ENCODE measurements at places on chromosomes 11 and 22.

DNA sequence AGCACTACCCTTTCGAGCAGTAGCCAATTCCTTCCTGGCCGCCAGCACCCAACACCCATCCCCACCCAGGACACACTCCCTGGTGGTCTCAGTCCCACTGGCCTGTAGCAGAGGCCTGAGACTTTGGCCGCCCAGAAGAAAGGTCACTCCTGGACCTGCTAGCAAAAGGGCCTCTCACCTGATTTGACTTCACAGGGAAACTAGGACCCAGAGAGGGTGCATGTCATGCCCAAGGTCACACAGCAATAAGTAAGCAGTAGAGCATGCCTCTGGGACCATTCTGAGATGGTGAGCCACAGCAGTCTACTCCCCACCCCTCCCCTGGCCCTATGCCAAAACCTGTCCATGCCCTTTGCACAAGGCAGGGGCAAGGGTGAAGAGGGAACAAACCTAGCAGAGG is 7.3 kb downstream of the ARRB1 start:
- DNase-seq = no peak

DNA sequence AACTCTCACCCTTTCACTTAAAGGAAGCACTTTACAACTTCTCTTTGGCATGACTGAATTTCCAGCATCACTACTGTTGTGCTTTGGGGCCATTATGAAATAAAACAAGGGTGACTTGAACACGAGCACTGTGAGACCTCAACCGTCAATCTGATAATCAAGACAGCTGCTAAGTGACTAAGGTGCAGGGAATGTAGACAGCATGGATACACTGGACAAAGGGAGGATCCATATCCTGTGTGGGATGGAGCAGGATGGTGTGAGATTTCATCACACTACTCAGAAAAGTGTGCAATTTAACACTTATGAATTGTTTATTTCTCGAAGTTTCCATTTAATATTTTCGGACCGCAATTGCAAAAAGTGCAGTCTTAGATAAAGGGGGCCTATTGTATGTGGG is 16.1 kb upstream of the EXPH5 start:
- no peak for DNase-seq

- no peak for DNase-seq
These were observed 4.0 kb downstream of the CARNS1 start for GRCh38 chr11:67419325-67420049.

DNA sequence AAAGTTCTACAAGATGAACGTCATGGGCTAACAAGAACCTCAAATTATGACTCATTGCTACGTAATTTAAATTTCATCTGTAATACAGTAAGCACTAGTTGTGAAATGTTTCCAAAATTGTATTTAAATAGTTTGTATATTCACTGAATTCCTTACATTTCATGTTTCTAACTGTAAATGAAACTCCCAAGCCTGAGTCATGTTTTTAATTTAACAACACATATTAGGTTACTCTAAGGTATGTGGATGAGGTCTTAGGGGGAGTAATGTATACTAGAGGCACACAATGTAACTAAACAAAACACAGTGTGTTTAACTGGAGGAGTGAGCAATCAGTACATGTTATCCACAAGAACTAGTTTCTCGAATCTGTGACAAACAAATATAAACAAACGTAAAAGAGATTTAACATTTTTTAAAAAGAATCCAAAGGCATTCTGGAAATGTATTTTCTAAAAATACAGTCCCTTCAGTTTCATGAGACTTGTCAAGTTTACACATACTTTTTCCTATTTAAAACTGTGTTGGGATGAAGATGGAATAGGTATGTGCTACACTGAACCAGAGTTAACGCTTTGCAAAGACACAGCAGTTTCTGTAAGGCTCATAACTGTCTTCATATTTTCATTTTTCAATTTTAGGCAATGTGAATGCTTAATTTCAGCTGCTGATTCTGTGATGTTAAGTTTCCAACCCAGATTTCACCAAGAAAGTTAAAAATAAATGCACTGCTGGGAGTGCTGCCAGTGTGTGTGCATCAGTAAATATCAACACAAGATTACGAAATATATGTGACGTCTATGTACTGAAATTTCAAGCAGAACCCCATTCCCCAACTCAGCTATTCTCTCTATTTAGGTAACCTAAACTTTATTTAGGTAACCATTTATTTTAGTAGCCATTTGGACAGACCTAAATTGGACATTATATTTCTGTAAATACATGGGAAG is 52.6 kb downstream of the PITPNB start:
- DNase-seq = no peak

DNA sequence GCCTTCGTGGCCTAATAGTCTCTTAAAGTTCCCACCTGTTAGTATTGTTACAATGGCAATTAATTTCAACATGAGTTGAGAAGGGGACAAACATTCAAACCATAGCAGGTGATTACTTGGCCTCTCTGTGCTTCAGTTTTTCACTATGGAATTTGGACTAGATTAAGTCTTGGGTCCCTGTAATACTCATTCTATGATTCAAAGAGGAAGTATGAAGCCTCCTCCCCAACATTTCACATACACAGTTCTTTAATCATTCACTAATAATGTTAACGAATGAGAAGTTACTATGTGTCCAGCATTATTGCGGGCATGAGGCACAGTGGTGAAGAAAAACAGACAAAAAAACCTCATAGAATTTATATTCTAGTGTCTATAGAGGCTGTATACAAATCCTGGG is 19.9 kb upstream of the USP47 start:
- DNase-seq = no peak

DNA sequence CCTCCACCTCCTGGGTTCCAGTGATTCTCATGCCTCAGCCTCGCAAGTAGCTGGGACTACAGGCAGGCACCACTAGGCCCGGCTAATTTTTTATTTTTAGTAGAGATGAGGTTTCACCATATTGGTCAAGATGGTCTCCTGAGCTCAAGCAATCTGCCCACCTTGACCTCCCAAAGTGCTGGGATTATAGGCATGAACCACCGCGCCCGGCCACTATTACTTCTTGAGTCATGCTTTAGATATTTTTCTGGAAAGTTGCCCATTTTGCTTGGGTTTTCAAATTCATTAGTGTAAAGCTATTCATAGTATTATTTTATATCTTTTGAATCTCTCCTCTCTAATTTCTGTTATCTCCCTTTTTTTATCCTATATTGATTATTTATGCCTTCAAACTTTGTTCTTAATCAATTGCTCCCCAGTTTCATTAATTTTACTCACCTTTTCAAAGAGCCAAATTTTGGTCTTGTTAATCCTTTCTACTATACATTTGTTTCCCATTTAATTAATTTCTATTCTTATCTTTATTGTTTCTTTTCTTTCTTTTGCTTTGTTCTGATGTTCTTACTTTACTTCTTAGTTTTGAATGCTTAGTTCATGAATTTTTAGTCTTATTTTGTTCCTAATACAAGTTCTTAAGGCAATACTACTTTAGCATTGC is 10.3 kb upstream of the RAC2 start:
- DNase-seq = no peak

DNA sequence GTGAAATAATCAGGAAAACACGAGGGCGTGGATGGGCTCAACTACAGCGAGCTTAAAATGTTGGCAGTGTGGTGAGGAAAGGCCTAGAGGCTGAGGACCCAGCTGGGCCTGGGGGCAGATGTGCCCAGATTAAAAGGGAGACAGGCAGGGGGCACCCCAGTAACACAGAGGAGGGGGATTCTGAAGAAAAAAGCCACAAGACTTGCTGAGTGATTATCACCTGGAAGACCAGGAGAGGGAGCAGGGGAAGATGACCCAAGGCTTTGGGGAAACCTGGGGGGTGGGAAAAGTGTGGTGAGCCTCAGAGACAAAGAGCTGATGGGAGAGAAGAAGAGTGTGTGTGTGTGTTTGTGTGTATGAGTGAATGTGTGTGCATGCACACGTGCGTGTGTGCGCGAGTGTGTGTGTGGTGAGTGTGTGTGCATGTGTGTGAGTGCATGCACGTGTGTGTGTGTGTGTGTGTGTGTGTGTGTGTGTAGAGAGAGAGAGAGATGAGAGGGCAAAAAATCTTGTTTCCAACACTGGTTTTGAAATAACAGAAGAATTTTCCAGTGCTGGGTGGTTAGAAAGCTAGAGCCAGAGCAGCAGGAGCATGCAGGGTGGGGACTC is 500.5 kb downstream of the BUD13 start:
- no peak for DNase-seq

DNA sequence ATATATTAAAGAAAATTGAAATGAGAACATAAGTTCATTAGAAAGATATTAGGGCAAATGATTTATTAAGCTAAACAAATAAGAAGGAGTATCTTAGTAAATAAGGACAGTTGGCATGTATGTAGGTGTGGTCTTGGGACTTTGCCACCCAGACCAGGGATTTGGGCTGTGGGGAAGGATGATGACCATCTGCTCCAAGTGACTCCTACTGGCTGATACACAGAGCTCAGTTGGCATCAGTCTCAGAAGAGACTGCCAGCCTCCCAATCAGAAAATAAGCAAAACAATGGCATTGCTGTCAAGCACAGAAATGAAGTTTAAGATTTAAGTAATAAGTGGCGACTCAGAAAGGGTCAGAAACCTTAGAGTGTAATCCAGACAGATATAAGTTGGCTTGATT is 49.5 kb downstream of the PAX6 start:
- no peak for DNase-seq

DNA sequence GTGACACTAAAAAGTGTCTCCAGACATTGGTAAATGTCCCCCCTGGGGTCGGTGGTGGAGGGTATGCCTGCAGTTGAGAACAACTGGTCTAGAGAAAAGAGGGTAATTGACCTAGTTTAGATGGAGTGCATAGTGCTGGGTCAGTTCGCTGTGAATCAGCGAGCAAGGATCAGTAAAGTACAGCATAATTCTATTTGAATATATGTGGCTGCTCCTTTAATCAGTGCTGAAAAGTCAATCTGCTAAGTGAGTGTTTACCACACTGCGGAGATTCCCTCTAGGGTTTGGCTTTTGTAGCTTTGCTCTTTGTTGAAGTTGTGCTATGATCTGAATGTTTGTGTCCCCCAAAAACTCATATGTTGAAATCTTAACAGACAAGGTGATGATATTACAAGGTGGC is 15.0 kb downstream of the CAVIN3 start:
- DNase-seq = no peak

GRCh38 chr11:14764579-14765527 is 121.2 kb downstream of the PDE3B start:
- no peak for DNase-seq

DNA sequence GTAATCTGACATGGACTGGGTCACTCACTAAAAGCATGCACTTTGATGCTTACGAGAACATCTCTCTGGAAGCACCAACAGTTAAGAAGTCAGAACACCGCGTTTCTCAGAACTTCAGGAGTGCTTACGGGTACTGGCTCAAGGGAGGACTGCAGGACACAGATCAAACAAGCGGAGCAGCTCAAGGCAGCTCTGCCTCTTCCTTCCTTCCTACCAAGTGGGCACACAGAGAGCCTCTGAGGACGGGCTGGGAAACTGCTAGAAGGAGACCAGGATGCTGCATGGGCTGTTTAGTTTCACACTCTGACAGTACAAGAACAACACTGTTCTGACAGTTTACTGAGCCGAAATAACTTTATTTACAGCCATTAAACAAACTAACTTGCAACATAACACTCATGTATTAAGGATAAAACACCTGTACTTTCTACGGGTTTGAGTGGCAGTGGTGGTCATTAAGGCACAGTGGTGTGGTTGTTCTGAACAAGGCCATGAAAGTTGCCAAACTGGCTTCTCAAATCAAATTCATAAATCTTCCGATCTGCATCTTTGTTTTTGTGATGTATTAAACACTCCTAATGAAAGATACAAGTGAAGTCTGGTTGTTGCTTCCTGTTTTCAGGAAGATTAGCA is 37.5 kb downstream of the ARFGAP3 start:
- DNase-seq = no peak

DNA sequence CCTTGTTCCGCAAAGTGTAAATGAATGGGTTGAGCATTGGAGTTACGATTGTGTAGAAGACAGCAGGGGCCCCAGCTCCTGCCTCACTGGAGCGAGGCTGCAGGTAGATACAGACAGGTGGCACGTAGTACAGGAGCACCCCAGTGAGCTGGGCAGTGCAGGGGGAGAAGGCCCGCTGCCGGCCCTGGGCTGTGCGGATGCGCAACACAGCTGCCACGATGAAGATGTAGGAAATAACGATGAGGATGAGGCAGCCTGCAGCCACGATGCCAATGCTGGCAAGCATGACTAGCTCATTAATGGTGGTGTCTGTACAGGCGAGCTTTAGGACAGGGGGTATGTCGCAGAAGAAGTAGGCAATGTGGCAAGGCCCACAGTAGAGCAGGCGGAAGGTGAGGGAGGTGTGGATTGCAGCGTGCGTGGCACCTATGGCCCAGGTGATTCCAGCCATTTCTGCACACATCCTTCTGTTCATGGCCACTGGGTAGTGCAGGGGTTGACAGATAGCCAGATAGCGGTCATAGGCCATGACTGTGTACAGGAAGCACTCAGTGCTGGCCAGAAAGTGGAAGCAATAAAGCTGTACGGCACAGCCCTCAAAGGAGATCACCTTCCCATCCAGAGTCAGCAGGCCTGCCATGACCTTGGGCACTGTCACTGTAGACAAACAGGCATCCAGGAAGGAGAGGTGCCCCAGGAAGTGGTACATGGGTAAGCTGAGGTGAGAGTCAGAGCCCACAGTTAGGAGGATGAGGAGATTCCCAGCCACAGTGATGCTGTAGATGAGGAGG is 616 bp downstream of the OR10S1 start:
- DNase-seq = no peak

GRCh38 chr22:50739894-50740293 is 1.9 kb downstream of the ACR start:
- DNase-seq = no peak

DNA sequence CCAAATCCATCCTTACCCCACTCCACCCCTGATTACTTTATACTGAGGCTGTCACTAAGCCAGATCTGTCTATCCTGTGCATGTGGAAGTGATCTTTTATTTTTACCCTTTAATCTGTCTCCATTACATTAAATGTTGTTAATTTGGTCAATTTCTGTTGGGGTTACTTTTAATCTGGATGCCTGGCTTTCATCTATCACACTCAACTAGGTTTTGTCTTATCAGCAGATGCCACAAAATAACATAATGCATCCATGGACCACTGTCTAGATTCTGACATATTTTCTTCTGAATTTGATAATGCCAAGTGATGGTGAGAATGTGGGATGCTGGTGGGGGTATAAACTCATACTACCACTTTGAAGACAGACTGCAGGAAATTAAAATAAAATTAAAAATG is 108.4 kb downstream of the FDX1 start:
- DNase-seq = no peak

GRCh38 chr11:35812828-35813227 is 131.0 kb upstream of the LDLRAD3 start:
- peak; percentile 94 for DNase-seq

GRCh38 chr11:114340311-114341131 is 44.3 kb downstream of the NNMT start:
- peak; percentile 48 for DNase-seq

DNA sequence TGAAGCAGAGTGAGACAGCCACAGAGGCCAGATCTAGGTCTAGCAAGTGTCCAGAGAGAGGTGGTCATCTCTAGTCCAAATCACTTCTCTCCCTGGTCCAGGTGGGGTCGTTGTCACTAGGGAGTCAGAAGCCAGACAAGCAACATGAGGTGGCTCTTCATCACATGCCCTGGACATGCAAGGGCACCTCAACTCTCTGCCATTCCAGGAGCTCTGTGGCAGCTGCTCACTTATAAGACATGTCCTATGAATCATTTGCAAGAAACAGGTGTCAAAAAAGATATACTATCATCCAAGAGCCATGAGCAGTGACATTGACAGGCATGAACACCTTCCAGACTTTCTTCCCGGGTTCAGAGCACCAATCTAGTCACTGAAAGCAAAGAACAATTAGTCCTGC is 130.8 kb downstream of the GALNT18 start:
- DNase-seq = no peak

- DNase-seq = no peak
These were observed 3.2 kb upstream of the PCF11 start for GRCh38 chr11:83153764-83154163.
